Stimulated activated CD4-positive, alpha-beta T cell treated with anti-CD3 and anti-CD28 coated beads, TNF-alpha, amount 100 ng/mL, for 4 hours (primary cell): ENCODE measurements at places on chromosomes 1 and 21.

DNA sequence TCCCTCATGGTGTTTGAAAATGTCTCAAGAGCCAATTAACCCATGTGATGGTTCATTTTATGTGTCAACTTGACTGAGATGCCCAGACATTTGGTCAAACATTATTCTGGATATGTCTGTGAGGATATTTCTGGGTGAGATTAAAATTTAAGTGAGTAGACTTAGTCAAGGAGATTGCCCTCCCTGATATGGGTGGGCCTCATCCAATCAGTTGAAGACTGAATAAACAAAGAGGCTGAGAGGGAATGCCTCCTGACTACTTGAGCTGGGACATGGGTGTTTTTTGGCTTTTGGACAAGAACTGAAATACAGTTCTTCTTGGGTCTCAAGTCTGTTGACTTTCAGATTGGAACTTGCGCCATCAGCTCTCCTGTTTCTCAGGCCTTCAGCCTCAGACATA, 89.4 kb upstream of the SPATA6 start:
- DNase-seq: no peak

GRCh38 chr1:19488136-19488535, 2.8 kb upstream of the CAPZB start:
- DNase-seq: no peak

GRCh38 chr1:161266202-161266601, 7.7 kb downstream of the PCP4L1 start:
- DNase-seq: no peak

- DNase-seq: no peak
These were observed 3.6 kb upstream of the SMIM1 start for GRCh38 chr1:3768811-3769390.

DNA sequence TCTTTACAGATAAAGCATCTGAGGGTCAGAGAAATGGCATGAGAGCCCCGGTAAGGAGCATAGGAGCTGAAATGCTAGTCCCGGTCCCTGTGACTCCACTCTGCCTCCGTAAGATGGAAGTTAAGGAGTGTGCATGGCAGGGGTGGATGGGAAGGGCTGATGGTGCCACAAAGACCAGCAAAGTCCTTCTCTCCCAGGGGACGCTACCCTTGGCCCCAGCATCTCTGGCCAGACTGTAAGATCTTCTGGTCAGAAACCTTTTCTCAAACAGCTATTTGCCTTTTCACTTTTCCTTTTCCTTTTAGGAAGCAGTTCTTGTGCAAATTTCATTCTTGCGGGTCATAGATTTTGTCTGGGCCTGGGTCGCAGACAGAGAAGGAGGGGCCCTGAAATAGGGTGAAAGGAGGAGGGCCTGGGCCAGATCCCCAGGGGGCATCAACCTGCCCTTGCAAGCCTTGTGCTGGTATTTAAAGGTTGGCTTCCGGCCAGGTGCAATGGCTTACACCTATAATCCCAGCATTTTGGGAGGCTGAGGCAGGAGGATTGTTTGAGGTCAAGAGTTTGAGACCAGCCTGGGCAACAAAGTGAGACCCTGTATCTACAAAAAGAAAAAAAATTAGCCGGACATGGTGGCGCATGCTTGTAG, 14.4 kb upstream of the EPS8L3 start:
- DNase-seq: no peak

DNA sequence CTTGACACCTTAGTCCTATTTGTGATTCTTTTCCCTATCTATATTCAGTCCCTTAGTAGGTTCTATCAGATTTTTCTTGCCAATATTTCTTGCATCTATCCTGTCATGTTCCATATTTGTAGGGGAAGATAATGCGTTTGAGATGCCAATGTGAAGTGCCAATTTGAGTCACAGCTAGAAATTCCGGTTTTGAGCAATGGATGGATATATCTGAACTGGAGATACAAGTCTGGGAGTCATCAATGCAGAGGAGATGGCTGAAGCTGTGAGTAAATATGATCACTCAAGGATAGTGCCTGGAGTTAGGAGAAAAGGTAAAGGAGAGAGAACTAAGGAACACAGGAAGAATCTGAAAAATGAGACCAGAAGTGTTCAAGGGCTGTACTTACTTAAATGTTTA, 93.8 kb downstream of the COQ8A start:
- DNase-seq: no peak

GRCh38 chr1:196660272-196660671, 8.4 kb downstream of the CFH start:
- no peak for DNase-seq

DNA sequence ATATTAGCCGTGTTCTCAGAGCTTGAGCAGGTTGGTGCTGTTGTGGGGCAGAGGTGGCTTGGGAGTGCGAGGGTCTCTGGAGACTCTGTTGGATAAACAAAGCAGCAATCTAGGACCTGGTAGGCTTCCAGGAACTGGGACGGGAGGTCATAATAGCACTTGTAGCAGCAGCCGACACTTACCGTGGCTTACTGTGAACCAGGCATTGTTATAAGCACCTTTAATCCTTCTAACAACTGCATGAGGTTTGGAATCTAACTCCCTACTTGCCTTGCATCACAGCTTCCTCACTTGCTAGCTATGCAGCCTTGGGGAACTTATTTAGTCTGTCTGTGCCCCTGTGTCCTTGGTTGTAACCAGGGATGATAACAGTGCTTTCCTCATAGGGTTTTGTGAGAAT, 94.9 kb downstream of the NAV1 start:
- DNase-seq: no peak

DNA sequence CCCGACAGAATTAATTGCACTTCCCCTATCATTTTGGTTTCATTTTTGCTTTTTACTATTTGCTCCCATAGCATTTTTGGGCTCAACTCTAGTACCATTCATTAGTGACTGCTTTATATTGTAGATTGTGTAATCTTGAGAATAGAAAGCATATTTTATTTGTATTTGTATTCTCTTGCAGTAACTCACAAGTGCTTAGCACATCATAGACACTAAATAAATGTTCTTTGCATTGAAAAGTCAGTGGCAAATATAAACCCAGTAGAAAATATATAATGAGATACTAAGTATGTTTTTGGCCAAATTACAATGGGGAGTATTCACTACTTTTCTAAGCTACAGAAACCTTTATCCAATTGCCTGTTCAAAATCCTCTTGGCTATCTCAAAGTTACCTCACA, 359.7 kb upstream of the CAMK1G start:
- no peak for DNase-seq

DNA sequence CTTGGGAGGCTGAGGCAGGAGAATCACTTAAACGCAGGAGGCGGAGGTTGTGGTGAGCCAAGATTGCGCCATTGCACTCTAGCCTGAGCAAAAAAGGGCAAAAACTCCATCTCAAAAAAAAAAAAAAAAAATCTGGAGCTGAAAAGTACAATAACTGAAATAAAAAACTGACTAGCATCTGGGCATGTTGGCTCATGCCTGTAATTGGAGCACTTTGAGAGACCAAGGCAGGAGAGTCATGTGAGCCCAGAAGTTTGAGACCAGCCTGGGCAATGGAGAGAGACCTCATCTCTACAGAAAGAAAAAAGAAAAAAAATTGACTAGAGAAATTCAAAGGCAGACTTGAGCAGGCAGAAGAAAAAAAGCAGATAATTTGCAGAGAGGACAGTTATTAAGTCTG, 18.1 kb downstream of the CLDN19 start:
- no peak for DNase-seq

- DNase-seq: no peak
These were observed 23.7 kb downstream of the PSMG1 start for GRCh38 chr21:39159342-39160063.

DNA sequence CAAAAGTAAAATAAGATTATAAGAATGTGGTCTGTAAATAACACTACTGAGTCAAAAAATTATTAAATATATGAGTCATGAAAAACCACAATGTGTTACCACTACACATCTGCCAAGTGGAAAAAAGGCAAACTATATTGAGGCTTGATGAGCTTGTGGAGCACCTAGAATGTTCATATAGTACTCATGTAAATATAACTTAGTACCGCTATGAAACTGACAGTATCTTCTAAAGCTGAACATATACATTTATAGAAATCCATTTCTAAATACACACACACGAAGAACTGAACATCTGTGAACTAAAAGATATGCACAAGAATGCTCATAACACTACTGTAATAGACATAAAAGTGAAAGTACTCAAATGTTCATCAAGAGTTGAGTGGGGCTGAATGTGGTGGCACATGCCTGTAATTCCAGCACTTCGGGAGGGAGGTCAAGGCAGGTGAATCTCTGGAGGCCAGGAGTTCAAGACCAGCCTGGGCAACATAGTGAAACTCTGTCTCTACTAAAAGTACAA, 18.5 kb upstream of the GBP3 start:
- no peak for DNase-seq
